ENCODE measurements at places on chromosomes 7 and 10.

- DNase-seq, result peak; percentile 40
Measured at GRCh38 chr10:69413221-69413865, 3.4 kb downstream of the TACR2 start.

- no peak for DNase-seq
Measured at GRCh38 chr7:97871659-97872024, 566 bp downstream of the ASNS start.

- DNase-seq, result no peak
Measured at GRCh38 chr7:24820730-24821044, 63.4 kb upstream of the GSDME start.

GRCh38 chr7:41244246-41244645 lies 458.6 kb downstream of the INHBA start:
- DNase-seq, result no peak

- DNase-seq, result no peak
Measured at GRCh38 chr7:93558705-93559614, 15.6 kb downstream of the CALCR start.
